ENCODE measurements at places on chromosomes 4 and X. TPM values are rescaled to one million over a fixed set of nuclear protein-coding genes. Genes with fewer than 3 reads are reported as not detected.
A peak's percentile ranks its signal among the peaks of the same experiment; 100 is the strongest.

F8A3 gene
- not detected for total RNA-seq

DNA sequence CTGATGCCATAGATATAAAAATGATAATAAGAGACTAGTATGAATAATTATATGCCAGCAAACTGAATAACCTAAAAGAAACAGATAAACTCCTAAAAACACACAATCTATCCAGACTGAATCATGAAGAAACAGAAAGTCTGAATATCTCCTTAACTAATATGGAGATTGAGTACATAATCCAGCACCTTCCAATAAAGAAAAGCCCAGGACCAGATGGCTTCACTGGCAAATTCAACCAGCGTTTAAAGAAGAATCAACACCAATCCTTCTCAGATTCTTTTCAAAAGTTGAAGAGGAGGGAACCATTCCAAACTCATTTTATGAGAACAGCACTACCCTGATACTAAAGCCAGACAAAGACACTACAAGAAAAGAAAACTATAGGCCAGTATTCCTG, 26.5 kb upstream of the RNF212 start:
- DNase-seq = no peak

DNA sequence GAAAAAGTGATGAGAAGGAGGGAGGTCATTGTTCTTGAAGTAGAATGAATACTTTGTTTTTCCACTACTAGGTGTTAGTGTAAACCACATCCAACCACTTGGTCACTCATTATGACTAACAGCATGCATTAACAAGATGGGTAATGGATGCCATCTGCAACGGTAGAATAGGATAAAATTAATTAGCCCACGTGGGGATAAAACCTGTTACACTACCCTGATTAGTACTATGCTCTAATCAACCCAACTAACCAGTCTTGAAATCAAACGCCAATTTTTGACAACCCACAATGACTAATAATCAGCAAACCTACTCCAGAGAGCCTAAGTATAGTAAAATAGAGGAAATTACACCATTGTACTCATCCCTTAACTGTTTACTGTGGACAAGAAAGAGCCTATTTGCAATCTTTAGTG, 93.4 kb upstream of the MCF2 start:
- DNase-seq = no peak

DNA sequence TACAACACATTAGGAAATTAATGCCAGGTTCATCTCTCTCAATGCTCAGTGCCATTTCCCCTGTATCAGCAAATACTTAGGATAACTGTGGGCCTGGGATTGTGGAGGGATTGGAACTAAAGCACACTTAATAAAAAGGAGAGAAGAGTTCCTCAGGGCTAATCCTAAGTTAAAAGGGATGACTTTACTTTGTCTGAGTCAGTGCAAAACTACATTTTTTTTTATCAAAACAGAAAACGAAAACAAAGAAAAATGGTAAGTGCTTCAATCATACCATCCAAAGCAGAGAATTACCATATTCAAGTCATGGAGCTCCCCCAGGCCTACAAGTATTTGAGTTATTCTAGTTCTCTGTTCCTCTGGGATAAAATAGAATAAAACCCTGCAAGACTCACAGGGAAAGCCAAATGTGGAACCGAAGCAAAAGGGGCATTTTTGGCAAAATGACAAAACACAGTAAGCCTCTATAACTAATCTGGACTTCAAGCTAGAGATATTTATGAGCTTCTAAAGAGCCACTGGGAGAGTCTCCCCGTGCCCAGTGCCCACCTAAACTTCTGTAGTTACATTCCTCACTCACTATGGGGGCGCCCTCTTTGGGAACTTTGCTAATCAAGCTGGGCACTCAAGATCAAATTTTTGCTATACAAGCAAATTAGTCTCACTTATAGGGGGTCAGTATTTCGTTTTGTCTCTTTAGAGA, 53.4 kb downstream of the PALLD start:
- no peak for DNase-seq

DDX53 gene
- not detected for total RNA-seq

DNA sequence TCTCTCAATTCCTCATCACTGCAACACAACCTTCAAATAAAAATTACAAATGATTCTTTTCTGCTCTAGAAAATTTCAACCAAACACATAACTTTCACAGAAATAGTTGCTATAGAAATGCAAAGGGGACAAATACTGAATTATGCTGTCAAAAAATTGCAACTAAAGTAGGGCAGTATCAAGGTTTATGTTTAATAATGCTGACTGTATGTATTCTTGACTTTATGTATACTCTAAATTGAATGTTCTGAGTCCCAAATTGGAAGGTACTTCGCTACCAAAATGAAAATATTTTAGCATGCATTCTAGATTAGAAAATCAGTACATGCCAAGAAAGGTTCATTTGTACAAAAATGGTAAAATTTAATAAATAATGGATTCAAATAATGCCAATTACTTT, 237.3 kb upstream of the TET2 start:
- no peak for DNase-seq

- no peak for DNase-seq
Measured at GRCh38 chr4:176207839-176208238, 12.5 kb upstream of the SPATA4 start.

DNA sequence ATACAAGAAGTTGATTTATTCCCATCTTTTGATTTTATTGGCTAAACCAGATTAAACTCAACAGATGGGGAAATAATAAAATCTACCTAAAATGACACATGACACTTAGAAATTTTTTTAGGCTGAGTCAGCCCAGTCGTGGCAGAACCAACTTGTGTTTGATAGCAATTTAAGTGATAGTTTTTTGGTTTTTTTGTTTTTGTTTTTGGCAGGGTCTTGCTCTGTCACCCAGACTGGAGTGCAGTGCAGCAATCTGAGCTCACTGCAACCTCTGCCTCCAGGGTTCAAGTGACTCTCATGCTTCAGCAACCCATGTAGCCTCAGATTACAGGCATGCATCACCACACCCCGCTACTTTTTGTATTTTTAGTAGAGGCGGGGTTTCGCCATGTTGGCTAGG, 370.3 kb upstream of the NOCT start:
- no peak for DNase-seq

DNA sequence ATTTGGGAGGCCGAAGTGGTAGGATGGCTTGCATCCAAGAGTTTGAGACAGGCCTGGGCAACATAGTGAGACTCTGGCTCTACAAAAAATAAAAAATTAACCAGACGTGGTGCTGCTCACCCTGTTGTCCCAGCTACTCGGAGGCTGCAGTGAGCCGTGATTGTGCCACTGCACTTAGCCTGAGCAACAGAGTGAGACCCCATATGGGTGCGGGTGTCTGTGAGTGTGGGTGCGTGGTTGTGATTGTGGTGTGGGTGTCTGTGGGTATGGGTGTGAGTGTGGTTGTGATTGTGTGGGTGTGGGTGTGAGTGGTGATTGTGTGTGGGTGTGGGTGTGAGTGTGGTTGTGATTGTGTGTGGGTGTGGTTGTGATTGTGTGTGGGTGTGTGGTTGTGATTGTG, 114.6 kb downstream of the UBE2K start:
- peak; percentile 45 for DNase-seq

MAGEA8 gene
- total RNA-seq = not detected

- DNase-seq = no peak
Measured at GRCh38 chrX:112536544-112536943, 143.2 kb downstream of the LHFPL1 start.

DNA sequence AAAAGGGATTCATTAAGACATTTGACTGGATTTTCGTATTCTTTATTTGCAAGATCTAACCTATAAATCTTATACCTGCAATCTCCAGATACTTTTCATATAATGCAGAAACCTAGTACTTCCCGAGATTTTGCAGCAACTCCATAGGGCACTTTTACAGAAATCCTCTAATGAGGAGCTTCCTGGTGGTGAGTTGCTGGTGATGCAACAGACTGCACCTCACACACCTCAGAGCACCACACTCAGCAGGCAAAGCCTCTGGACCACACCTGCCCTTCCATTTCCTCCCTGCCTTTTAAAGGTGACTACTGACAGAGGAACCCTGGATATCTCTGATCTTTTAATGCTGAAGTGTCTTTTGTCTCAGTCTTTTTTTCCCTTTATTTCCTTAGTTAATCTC, 289.4 kb downstream of the TRAM1L1 start:
- no peak for DNase-seq

- no peak for DNase-seq
Measured at GRCh38 chr4:3463556-3464348, 646 bp downstream of the DOK7 start.

GYPE gene
- total RNA-seq = 0.58 TPM

ASB5 gene
- total RNA-seq = not detected

DNA sequence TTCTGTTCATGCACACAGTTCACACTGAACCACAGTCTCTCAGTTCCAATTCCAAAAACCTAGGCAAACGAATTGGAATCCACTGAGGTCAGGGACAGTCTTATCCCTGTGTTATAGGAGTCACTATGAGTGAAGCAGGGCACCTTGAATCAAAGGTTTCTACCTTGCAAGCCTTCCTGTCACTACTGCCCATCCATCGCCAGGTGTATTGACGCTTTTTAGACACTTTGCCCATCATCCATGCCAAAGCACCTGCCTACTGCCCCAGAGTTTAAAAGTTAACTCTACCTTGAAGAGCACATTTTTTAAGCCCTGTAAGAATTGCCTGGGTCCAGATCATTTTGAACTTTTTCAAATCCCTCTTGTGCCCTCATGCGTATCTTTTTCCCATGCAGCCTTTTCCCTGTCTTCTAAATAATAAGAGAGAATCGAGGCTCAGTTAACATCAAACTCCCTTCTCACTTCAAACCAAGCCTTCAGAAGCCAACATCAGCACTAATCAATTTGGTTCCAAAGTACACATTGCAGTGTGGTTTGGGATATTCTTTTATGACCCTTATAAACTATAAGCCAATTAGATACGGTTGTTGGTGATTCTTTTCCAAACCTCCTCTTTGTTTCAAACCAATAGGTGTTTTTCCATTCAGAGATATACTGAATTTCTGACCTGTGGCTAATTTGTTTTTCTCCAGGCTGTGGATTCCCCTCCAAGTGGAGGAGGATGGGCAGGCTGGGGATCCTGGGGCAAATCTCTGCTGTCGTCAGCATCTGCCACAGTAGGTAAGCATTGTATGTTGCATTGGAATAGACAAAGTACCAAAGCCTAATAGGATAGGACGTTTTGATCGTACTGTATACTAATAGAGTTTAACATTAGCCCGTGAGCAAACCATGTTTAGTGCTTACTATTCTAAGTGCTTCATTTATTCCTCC, 23.7 kb downstream of the FAM114A1 start:
- no peak for DNase-seq

DNA sequence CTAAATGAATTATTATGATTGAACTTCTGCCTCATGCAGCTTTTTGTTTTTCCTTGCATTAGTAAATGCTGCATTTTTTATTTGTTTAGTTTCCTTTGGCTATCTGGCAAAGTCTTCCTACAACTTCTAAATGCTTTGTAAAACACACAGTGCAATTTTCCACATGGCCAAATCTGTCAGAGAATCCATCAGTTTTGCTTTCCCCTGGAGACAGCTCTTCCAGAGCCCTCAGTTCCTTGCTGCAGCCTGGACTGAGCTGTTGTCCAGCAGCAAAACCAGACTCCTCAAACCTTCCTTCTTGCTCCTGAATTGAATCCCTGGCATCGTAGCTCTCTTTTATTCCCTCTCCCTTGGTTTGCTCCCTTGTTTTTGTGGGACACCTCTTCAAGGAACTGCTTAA, 42.6 kb downstream of the MED28 start:
- no peak for DNase-seq

- DNase-seq = no peak
Measured at GRCh38 chr4:137359691-137360315, 172.5 kb downstream of the PCDH18 start.

DNA sequence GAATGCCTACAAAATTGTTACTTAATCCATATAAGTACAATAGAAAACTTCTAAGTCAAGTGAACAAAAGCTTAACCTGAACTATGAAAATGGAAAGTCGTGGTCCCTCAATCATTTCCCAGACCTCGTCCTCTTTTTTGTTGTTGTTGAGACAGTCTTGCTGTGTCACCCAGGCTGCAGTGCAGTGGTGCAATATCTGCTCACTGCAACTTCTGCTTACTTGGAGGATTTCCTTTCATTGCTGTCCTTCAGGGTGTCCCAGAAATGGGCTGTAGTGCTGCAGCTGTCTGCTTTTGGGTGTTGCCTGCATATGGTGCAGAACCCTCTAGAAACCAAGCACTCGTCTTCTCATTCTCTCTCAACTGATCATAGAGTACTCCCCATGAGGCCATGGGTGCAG, 75.0 kb upstream of the IL2 start:
- DNase-seq = no peak

FGF5 gene
- 0.06 TPM for total RNA-seq

BANK1 gene
- total RNA-seq = not detected

NIPAL1 gene
- total RNA-seq = 3.3 TPM

- peak; percentile 69 for DNase-seq
Measured at GRCh38 chr4:173169428-173170181, 994 bp downstream of the GALNT7 start.

DNA sequence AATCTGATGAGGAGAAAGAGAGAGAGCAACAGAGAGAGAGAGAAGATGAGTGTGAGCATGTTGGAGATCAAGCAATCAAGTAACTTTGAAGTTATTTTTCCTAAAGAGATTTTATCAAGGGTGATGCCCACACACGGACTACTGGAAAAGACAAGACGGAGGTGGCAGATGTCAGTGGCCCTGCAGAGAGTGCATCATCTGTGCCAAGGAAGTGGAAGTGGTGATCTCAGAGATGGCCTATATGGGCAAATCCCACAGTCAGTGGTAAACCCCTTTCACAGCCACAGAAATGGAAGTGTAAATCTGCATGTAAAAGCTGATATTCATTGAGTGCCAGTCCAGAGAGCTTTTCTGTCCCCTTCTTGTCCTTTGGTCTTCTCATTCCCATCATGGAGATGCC, 577.2 kb upstream of the AADAT start:
- no peak for DNase-seq

GIMD1 gene
- total RNA-seq = not detected

DNA sequence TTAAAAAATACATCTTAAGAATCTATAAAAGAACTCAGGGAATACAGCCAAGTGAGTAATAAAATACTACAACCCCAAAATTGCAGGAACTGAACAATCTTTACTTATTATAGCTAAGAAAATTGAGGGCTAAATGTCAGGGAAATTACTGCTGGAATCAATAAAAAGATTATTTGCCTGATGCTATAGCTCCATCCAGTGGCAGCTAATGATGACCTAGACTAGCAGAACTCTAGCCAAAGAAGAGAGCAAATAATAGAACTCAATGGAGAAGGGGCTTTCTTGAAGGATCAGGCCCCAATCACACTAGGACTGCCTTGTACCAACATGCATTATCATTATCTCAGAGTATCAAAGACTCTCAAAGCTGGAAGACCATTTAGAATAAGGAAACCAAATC, 85.0 kb upstream of the FAM241A start:
- DNase-seq = no peak

ETDA gene
- not detected for total RNA-seq

SPANXN4 gene
- not detected for total RNA-seq

RBM46 gene
- not detected for total RNA-seq

DNA sequence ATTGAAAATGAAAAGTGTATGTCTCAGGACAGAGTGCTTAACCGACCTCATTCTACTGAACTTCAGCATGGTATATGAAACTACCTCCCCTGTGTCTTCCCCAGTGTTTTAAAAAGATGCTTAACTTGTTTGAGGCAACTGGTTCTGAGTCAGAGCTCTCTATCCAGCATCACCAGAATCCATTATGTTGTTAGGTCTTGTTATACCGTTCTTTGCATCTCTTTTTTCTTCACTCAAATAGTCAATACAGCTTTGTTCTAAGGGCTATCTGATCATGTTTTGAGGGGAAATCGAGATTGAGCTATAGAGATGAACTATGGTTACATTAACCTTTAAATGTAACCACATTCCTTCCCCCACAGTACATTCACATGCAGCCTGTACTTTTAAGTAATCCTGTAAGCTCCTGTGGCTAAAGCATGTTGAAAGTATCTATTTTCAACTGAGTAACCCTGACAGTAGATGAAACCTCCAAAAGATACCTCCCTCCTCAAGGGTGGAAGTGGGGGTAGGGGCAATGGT, 514.4 kb downstream of the RPA4 start:
- DNase-seq = no peak

CRMP1 gene
- total RNA-seq = not detected

All from CD4-positive, alpha-beta memory T cell (primary cell).